ENCODE measurements at places on chromosomes 3 and 15. TPM values are rescaled to one million over a fixed set of nuclear protein-coding genes. Genes with fewer than 3 reads are reported as not detected.

The HYAL3 gene
- 5.4 TPM for total RNA-seq

- peak; percentile 43 for DNase-seq
Measured at GRCh38 chr3:16377196-16377595, 112.2 kb downstream of the OXNAD1 start.

DNA sequence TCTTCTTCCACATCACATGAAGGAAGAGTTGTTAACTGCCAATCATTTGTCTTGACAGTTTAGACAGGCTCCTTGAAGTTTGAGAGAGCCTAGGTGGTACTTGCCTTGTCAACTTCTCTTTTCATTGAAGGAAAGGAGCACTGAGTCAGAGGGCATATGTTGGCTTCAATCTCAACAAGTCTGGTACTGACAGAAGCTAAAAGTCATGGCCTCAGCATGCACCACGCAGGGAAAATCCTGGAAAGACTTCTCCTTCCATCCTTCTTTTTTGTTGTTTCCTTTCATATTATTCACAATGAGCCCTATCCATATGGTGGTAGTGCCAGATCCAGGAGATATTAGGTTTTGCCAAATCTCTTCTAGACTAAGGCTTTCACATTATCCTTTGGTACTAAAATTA is 1272.5 kb downstream of the ROBO1 start:
- DNase-seq = no peak

The NR1I2 gene
- total RNA-seq = 0.40 TPM

DNA sequence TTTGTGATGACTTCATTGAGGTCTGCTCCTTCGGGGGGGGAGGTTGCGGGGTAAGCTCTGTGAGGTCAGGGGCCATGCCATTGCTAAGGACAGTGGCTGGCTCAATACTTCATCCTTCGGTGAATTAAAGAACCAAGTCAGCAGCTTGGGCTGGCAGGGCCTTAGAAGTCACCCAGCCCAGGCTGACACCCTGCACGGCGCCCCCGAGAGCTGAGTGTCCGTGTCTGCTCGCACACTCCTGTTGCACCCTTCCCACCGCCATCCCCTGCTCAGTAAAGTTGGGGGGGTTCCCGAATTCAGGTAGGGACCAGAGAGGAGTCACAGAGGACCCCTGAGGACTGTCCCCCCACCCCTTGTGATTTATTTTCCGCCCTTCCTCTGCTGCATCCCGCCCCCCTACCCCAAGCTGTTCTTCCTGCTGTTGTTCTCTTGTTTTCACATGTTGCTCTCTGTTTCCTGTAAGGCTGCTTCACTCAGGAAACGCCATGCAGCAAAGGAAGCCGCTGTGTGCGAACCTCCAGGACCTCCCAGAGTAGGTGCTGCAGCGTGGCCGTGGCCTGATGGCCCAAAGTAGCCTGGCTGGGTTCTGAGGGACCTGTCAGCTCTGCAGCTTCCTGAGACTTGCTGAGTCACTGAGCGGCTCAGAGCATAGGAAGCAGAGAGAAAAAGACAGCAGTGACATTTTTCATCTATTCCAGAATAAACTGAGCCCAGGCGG is 14.4 kb downstream of the EFCC1 start:
- peak; percentile 55 for DNase-seq

- DNase-seq = no peak
Measured at GRCh38 chr3:121768452-121768851, 18.9 kb upstream of the GOLGB1 start.

The SPRED1 gene
- 0.90 TPM for total RNA-seq

DNA sequence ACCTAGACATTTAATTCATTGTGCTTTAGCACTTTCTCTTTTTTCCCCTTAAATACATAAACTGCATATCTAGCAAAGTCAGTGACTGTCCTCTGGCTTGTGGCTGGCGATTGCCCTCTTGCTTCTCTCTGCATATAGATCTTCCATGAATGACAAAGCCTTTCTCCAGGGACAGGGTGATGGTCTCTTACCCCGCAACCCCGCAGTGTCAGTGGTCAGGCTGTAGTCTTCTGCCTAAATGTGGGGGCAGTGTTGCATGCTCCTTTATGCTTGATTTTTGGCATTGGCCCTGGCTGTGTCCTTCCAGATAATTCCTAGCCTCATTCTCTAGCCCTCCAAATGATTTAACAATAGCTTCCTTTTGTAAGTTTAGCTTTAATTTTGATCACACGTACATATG is 407.8 kb downstream of the GABRB3 start:
- DNase-seq = no peak

DNA sequence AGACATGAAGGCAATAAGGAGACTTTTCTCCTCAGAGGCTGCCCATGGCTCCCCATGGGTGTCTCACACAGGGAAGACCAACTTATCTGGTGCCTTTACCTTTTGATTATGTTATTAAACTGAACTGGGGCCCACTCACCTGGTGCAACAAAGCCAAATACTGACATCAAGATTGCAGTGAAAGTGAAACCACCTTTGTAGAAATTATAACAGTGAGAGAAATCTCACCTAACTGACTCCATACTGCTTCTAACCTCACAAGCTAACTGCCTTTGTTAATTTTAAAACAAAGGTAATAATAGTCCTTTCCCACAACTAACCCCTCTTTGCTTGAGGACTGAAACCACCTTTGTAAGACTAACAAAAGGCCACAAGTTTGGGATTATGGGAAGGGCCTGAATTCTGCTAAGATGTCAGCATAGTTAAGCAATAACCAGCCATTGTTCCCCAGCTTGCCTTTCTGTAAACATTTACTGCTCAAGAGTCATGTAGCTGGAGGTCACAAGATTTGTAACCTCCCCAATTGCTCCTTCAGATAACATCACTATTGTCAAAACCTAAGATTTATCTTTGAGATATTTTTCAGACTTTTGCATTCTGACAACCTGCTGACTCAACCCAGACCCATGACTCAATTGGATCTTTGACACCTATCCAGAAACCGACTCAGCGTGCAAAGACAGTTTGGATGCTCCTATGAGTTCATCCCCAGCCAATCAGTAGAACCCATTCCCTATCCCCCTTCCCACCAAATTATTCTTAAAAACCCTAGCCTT is 420.3 kb upstream of the CFAP20DC start:
- DNase-seq = peak; percentile 59

- DNase-seq = no peak
Measured at GRCh38 chr3:8441969-8442559, 59.6 kb upstream of the LMCD1 start.

DNA sequence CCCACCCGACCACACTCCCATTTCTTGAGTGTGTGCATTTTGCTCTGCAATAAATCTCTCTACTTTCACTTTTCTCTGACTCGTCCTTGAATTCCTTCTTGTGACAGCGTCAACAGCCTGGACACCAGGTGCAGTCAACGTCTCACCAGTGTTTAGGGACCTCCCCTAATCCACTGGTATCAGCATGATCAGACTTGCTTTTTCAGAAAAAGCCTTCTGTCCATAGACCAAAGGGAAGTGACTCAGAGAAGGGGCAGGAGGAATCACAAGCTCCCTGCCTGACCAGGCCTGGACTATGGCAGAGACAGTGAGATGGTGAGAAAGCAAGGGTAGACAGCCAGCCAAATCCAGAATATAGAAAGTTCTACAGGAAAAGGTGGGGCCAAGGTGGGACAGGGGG is 15.5 kb downstream of the CCR5 start:
- no peak for DNase-seq
